CD4-positive, alpha-beta memory T cell (primary cell): ENCODE measurements at places on chromosomes 13 and 19. TPM values are rescaled to one million over a fixed set of nuclear protein-coding genes. Genes with fewer than 3 reads are reported as not detected.

The CYP4F12 gene
- polyA plus RNA-seq, result 0.22 TPM

The SIGLEC10 gene
- not detected for polyA plus RNA-seq

The PSG1 gene
- not detected for polyA plus RNA-seq

The SLC46A3 gene
- polyA plus RNA-seq, result 42.1 TPM

The AP1M2 gene
- polyA plus RNA-seq, result not detected

The ACP7 gene
- not detected for polyA plus RNA-seq

The ZNF536 gene
- polyA plus RNA-seq, result not detected

The ZNF229 gene
- 0.16 TPM for polyA plus RNA-seq

The F2RL3 gene
- not detected for polyA plus RNA-seq

The LMTK3 gene
- not detected for polyA plus RNA-seq

The NBEA gene
- 0.57 TPM for polyA plus RNA-seq

The ATP8A2 gene
- 0.47 TPM for polyA plus RNA-seq

The C19orf38 gene
- polyA plus RNA-seq, result 0.21 TPM
